ENCODE measurements at places on chromosomes 5 and 9.

GRCh38 chr9:137022662-137023008 is 5.4 kb downstream of the ABCA2 start:
- no peak for DNase-seq
- no peaks in the 10 kb centered on the region for H3K36me3 ChIP-seq
- no peak overlapping the region for H3K27ac ChIP-seq
- 0 out of 2 replicates have a peak, but pooled peaks cover 2% of the 10 kb centered on the region for H3K27me3 ChIP-seq

GRCh38 chr5:160887780-160888179 is 35.8 kb upstream of the ATP10B start:
- H3K27ac ChIP-seq: no peak overlapping the region
- no peak for DNase-seq
- H3K4me3 ChIP-seq: no peak overlapping the region
- no peaks in the 10 kb centered on the region for H3K27me3 ChIP-seq
- H3K4me1 ChIP-seq: no peaks in the 10 kb centered on the region
- no peaks in the 10 kb centered on the region for H3K36me3 ChIP-seq

- peaks cover 29% of the 10 kb centered on the region for H3K4me1 ChIP-seq
- peak within 1 kb of the TSS; percentile 60 for H3K4me3 ChIP-seq
- DNase-seq: peak; percentile 56
- no peaks in the 10 kb centered on the region for H3K27me3 ChIP-seq
These were observed at the start of gene FER for GRCh38 chr5:108747774-108748400. Gene FER, plus strand, starts transcription at chr5:108747897. Its CDS starts 50,286 bp downstream, at chr5:108798183.

- H3K4me3 ChIP-seq: no peak overlapping the region
- H3K4me1 ChIP-seq: no peaks in the 10 kb centered on the region
- H3K27me3 ChIP-seq: no peaks in the 10 kb centered on the region
- no peak for DNase-seq
These were observed 74.3 kb downstream of the KIAA0825 start for GRCh38 chr5:94544031-94544650.

GRCh38 chr9:100700689-100701318 is 122.9 kb downstream of the CAVIN4 start:
- H3K27me3 ChIP-seq: no peaks in the 10 kb centered on the region
- no peaks in the 10 kb centered on the region for H3K4me1 ChIP-seq
- DNase-seq: no peak

DNA sequence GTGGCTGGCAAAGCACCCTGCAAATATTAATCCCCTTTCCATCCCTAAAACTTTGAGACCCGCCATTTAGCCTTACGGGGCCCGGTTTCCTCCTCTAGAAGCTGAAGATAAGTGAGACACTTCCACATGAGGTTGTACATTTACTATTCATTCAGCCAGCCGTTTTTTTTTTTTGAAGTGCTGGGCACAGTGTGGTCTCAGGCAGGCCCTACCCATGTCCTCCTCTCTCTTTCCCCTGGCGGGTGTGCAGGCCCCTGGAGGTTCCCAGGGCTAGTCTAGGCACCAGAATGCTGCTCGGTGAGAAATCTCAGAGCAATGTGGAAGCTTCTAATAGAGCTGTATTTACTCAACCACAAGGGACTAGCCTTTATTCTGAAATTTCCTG is 107.4 kb upstream of the LARP1 start:
- H3K27ac ChIP-seq: no peak overlapping the region
- H3K4me1 ChIP-seq: no peaks in the 10 kb centered on the region
- H3K36me3 ChIP-seq: no peaks in the 10 kb centered on the region
- no peak overlapping the region for H3K4me3 ChIP-seq

- peaks cover 39% of the 10 kb centered on the region for H3K4me1 ChIP-seq
- H3K27me3 ChIP-seq: no peaks in the 10 kb centered on the region
- peak; percentile 92 for DNase-seq
- H3K36me3 ChIP-seq: no peaks in the 10 kb centered on the region
These were observed 58.9 kb downstream of the DOCK2 start for GRCh38 chr5:169695919-169696490.

DNA sequence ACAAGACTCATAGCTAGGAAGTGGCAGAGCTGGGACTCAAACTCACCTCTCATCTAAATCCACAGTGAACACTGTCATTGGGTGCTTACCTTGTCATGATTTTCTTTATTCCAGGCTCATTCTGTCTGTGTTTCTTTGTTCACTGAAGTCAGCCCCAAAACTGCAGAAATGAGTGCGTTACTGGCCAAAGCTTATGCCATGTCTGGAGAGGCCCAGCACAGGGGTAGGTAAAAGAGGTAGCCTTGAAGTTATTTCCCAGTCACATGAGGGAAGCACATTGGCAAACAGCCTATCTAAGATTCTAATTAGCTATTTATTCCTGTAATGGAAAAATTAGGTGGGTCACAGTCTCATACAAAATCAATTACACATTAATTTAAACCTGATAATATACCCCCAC is 29.8 kb downstream of the TTC23L start:
- H3K4me3 ChIP-seq: no peak overlapping the region
- no peak overlapping the region for H3K27ac ChIP-seq
- no peaks in the 10 kb centered on the region for H3K27me3 ChIP-seq
- H3K36me3 ChIP-seq: no peaks in the 10 kb centered on the region

DNA sequence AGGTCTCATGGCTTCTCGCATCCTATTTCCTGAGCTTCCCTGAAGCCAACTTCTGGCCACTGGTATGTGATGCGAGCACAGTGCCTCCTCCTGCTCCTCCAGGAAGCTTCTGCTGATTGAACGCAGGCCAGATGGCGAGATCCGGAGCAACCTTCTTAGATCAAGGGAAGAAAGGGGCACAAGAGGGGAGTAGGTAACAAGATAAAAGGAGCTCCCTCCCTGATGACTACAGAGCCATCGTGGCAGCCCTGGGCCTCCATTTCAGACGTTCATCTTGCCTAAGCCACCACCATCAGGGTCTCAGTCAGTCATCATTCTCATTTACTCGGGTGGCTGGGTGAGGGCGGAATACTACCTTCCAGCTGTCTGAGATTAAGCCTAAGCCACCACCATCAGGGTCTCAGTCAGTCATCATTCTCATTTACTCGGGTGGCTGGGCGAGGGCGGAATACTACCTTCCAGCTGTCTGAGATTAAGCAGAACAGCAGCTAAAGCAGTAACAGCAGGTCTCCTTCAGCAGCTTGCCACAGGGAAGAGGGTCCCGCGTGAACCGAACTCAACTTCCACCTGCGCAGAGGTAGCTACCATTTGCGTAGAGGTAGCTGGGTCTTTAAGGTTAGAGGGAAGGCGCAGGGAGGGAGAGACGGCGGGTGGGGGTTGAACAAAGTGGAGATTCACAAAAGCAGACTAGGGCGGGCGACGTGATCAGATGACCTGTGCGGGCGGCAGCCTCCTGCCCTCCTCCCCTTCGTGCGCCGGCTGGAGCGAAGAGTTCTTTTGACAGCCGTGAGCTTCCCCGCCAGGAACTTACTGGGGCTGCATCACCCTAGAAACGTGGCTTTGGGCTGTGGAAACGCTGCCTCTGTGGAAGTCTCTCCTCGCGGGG is 27.9 kb upstream of the MGAT1 start:
- peak overlapping the region; percentile 72 for H3K4me3 ChIP-seq
- H3K27me3 ChIP-seq: no peaks in the 10 kb centered on the region
- peaks cover 32% of the 10 kb centered on the region for H3K36me3 ChIP-seq

DNA sequence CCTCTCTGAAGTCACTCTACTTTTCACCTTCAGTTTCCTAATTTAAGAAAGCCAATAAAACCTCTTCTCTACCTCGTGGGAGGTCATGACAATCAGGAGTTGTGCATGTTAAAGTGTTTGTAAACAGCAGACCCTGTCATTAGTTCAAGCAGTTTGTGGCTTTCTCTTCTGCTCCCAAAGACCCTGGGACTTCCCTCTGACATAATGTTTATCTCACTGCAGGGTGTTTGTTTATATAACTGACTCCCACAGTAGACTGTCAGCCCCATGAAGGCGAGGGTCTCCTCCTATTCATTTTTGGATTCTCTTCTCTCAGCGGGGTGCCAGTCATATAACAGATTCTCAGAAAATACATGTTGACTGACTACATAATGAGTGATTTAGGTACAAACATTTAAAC is 360.0 kb upstream of the ZNF462 start:
- H3K36me3 ChIP-seq: no peaks in the 10 kb centered on the region
- no peaks in the 10 kb centered on the region for H3K27me3 ChIP-seq
- no peak for DNase-seq
- no peak overlapping the region for H3K27ac ChIP-seq
- H3K4me3 ChIP-seq: no peak overlapping the region
- H3K4me1 ChIP-seq: peaks cover 8% of the 10 kb centered on the region

- DNase-seq: no peak
- no peaks in the 10 kb centered on the region for H3K4me1 ChIP-seq
- H3K27ac ChIP-seq: no peak overlapping the region
- no peaks in the 10 kb centered on the region for H3K27me3 ChIP-seq
These were observed 330.8 kb downstream of the KDM4C start for GRCh38 chr9:7088611-7089010.

DNA sequence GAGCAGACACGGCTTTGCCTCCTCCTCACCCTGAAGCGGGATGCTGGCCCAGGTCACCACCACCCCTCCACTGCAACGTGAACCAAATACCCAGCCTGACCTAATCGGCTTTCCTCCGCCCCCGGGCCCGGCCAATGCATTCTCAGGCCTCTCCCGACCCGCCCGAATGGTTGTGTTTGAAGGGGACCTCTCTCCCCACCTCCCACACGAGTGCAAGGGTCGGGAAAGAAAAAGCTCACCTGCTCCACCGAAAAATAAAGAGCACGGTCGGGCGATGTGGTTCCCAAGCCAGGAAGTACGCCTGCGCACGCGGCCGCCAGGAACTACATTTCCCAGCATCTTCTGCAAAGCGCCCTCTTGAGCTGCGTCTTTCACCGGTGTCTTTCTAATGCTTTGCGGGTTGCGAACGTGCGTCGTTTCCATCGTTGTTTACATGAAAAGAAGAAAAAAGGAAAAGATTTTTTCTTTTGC is at the start of gene ZNF883:
TSS of gene ZNF883 (minus strand) at position 282 of the 471 bp plus-strand sequence.
- peak; percentile 35 for DNase-seq

GRCh38 chr5:126613941-126614592 is 13.3 kb downstream of the PHAX start:
- 0 out of 2 replicates have a peak, but pooled peaks cover 3% of the 10 kb centered on the region for H3K4me1 ChIP-seq
- H3K27ac ChIP-seq: no peak overlapping the region
- no peak overlapping the region for H3K4me3 ChIP-seq

GRCh38 chr5:136191304-136192014 is 1.5 kb downstream of the SMIM32 start:
- no peak for DNase-seq
- H3K27me3 ChIP-seq: peaks cover 61% of the 10 kb centered on the region

GRCh38 chr5:154101184-154101583 is 62.4 kb downstream of the MFAP3 start:
- no peak overlapping the region for H3K27ac ChIP-seq
- no peak for DNase-seq
- H3K36me3 ChIP-seq: no peaks in the 10 kb centered on the region
- peaks cover 3% of the 10 kb centered on the region for H3K4me1 ChIP-seq
- no peaks in the 10 kb centered on the region for H3K27me3 ChIP-seq

DNA sequence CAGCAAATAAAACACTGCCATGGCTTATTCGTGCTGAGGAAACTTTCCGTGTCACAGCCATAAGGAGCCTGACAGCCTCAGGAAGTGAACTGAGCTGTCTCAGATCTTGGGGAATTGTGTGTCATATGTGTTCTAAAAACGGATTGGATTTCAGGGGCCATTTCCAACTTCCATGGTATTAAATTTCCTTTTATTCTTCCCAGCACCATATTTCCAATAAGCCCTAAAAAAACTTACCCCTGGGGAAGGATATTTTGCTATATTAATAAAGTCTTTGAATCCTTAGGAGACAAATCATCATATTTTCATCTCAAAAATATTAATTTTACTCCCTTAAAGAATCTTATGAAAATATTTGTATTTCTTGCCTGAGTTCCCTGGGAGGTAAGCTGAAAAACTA is 93.9 kb downstream of the LHFPL2 start:
- peaks cover 20% of the 10 kb centered on the region for H3K4me1 ChIP-seq
- H3K36me3 ChIP-seq: no peaks in the 10 kb centered on the region
- no peak overlapping the region for H3K4me3 ChIP-seq
- no peak overlapping the region for H3K27ac ChIP-seq
- no peaks in the 10 kb centered on the region for H3K27me3 ChIP-seq

- no peaks in the 10 kb centered on the region for H3K4me1 ChIP-seq
- H3K4me3 ChIP-seq: no peak overlapping the region
- H3K27me3 ChIP-seq: no peaks in the 10 kb centered on the region
- H3K36me3 ChIP-seq: no peaks in the 10 kb centered on the region
- DNase-seq: no peak
These were observed 319.0 kb downstream of the BRINP1 start for GRCh38 chr9:119050281-119050680.

GRCh38 chr9:109107402-109108240 is 12.1 kb downstream of the TMEM245 start:
- no peaks in the 10 kb centered on the region for H3K27me3 ChIP-seq
- H3K27ac ChIP-seq: peak overlapping the region; percentile 96
- H3K36me3 ChIP-seq: peaks cover 30% of the 10 kb centered on the region
- peaks cover 48% of the 10 kb centered on the region for H3K4me1 ChIP-seq

DNA sequence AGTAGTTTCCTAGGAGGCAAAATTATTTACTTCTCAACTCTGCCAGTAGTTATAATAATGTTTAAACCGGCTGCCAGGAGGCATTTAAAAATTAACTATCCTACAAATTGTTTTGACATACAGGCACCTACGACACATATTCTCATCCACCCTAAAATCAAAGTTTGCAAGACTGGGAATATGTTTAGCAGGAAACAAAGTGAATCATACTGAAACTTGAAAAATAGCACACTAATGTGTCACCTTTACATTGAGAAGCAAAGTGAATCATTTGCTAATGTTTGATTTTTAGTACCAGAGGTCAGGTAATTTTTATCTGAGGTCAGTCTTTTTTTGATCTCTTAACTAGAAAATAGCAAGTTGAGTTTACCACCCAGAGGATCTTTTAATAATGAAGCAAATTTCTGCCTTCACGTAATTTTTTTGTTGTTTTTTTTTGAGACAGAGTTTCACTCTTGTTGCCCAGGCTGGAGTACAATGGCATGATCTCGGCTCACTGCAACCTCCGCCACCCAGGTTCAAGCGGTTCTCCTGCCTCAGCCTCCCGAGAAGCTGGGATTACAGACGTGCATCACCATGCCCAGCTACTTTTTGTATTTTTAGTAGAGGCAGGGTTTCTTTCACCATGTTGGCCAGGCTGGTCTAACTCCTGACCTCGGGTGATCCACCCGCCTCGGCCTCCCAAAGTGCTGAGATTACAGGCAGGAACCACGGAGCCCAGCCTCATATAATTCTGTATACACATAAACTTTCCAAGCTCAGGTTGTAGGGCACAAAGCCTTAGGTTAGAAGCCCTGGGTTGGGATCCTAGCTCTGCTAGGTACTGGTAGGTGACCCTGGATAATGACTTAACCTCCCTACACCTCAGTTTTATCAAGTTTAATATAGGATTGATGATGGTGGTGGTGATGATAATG is 124.3 kb downstream of the UGCG start:
- peak; percentile 63 for DNase-seq
- H3K27ac ChIP-seq: peak overlapping the region; percentile 82
- no peaks in the 10 kb centered on the region for H3K36me3 ChIP-seq
- no peak overlapping the region for H3K4me3 ChIP-seq

- no peaks in the 10 kb centered on the region for H3K36me3 ChIP-seq
- H3K4me3 ChIP-seq: no peak overlapping the region
- H3K4me1 ChIP-seq: no peaks in the 10 kb centered on the region
- H3K27ac ChIP-seq: no peak overlapping the region
These were observed 475.0 kb downstream of the CTNND2 start for GRCh38 chr5:11429254-11429653.

Measured in SJSA1 (cell line).